CD4-positive, alpha-beta T cell treated with Interleukin-2 at 100 ng/mL for 4 hours (primary cell): ENCODE measurements at places on chromosomes 16 and 17.

GRCh38 chr17:75734674-75735294 lies 13.5 kb downstream of the ITGB4 start:
- no peak for DNase-seq

GRCh38 chr17:3763777-3764170 lies 37.2 kb downstream of the ITGAE start:
- no peak for DNase-seq

DNA sequence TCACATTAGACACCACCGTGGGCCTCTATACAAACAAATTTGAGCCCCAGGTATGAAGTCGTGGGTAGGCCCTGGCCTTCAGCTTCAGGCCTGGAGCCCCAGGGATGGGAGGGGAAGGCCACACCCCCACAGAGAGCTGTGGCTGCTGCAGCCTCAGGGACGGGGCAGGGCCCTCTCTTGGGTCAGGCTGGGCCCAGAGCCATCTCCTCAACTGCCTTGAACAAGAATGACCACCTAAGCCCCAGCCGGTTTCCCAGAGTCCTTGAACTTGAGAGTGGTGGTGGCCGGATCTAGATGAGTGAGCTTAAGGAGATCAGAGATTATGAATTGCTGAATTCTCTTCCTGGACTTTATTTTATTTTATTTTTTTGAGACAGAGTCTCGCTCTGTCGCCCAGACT lies 18.6 kb downstream of the SCNN1B start:
- DNase-seq = no peak

DNA sequence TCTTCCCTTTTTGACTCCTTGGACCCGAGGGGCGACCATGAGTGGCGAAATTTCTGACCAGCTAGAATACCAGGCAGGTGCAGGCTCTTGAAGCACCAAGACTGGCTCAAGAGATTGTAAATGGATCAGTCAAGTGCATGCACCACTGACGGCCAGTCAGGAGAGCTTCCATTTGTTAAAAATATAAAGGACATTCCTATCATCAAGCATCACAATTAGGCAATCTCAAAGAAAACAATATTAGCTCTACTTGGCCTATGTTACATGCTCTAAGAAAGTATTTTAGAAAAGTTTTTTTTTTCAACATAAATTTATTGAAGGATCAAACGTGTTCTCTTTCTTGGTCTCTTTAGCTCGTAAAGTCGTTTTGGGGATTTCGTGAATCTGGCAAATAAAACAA lies 1.5 kb upstream of the PRKCA start:
- DNase-seq = no peak

DNA sequence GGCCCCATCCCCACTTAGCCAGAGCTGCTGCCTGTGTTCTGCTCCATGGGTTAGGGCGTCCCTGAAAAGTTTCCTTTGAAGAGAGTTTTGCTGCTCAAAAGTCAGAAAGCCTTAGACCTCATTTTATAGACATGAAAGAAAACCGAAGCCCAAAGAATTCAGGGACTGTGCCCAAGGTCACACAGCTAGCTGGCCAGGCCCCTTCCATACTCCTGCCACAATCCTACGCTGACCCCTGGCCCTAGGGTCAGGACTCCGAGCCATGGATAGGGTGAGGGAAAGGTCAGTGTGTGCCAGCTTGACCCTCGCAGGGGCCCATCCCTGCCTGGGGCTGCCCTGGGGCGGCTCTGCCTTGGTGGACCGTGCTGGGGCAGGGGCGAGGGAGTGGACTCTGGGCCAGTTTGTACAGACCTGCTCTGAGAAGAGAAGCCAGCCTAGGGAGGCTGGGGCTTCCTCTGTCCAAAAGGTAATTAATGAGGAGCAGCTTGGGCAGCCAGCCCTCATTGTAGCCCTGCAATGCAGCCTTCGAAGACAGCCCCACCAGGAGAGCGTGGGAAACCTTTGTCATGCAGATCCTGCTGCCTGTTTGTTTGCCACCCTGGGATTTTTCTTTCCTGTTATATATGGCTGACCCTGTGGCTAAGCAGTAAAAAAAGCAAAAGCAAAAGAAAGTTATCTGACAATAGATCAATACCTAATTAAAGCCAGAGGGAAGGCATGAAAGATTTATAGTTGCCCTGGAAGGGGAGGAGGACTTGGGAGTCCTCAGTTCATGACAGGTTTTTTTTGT lies 37.4 kb downstream of the RHBDL3 start:
- no peak for DNase-seq

DNA sequence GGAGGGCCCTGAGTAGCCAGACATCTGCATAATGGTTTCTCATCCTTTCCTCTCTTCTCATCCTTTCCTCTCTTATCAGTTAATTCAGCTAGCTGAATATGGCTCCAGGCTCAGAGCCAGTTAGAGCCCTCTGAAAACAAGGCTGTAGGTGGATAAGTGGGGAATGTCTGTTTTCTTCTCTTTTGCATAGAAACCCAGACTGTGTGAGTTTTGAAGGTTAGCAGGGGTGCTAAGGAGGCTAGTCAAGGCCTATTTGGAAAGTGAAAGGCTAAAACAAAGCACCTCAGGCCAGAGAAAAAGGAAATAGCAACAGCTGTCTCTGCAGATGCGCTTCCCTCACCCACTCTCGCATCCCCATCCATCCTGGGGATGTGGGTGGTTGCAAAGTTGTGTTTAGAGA lies 420.9 kb downstream of the SHISA9 start:
- no peak for DNase-seq

GRCh38 chr16:30040221-30040620 lies 9.2 kb upstream of the TLCD3B start:
- no peak for DNase-seq

DNA sequence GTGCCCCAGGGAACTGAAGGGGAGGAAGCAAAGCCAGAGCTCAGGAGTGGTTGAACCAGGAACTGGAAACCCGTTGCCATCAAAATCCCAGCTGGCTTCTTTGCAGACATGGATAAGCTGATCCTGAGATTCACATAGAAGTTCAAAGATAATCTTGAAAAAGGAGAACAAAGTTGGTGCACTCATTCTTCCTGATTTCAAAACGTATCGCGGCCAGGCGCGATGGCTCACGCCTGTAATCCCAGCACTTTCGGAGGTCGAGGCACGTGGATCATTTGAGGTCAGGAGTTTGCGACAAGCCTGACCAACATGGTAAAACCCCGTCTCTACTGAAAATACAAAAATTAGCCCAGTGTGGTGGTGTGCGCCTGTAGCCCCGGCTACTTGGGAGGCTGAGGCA lies 7.1 kb downstream of the RAP1GAP2 start:
- no peak for DNase-seq

GRCh38 chr16:22369221-22369811 lies 5.1 kb downstream of the CDR2 start:
- peak; percentile 43 for DNase-seq

- DNase-seq = no peak
Observed at GRCh38 chr17:64166876-64167275, 36.9 kb upstream of the ERN1 start.

DNA sequence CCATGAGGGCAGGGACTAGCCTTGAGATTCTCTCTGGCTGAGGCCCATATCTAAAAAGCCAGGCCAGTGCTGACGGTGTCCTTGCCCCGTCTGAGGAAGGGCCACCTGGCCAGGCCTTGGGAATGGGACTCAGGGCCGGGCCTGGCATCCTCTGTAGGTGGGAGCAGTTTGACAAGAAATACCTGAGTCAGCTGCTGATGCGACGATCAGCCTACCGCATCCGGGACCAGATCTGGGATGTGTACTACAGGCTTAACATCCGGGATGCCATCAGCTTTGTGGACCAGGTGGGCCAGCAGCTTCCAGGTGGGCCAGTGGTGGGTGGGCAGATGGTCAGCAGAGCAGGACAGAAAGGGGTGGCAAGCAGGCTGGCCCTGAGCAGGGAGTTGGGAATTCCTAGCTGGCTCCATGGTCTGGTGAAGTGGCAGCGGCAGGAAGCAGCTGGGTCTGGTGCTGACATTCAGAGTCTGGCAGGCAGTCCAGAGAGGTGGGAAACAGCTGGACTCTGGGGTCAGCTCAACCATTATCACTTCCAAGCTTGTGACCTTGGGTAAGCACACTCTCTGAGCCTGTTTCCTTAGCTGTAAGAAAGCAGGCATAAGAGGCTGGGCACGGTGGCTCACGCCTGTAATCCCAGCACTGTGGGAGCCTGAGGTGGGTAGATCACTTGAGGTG lies 9.5 kb downstream of the SLC9A5 start:
- no peak for DNase-seq

GRCh38 chr17:65243838-65244625 lies 106.9 kb downstream of the RGS9 start:
- peak; percentile 2 for DNase-seq

GRCh38 chr17:82752371-82753200 lies 721 bp downstream of the TBCD start:
- DNase-seq = no peak

GRCh38 chr17:7588553-7589203 lies 1.2 kb downstream of the SOX15 start:
- DNase-seq = no peak

DNA sequence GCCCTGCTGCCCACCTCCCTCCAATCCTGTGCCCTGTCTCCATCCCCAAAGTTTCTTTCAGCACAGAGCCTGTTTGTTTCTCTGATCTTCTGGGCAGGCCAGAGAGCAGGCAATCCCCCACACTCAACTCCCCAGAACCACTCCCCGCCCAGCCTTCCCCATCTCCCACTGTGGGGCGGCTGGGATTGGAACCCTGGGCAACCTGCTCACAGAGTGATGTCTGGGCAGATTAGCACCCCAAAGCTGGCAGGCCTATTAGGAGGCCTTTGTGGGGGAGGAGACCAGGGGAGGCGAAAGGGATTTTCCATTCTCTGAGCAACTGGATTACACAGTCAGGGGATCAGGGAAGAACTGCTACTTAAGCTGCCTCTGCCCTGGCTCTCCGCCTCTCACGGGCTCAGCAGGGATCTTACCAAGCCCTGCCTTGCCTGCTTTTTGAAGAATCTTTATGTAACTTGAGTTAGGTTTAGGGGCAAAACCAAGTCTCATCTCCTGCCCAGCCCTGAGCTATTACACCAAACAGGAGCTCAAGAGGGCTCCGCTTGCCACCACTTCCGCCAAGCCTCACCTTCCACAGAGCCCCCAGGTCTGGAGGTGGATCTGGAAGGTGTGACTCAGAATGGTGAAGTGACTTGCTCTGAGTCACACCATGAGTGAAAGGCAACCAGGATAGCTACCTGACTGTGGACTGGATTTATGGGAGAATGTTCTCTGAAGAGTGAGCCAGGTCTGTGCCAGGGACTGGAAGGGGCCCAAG lies 16.0 kb upstream of the LHX1 start:
- no peak for DNase-seq

- DNase-seq = peak; percentile 43
Observed at GRCh38 chr17:28949185-28950016, 1.9 kb downstream of the PHF12 start.

DNA sequence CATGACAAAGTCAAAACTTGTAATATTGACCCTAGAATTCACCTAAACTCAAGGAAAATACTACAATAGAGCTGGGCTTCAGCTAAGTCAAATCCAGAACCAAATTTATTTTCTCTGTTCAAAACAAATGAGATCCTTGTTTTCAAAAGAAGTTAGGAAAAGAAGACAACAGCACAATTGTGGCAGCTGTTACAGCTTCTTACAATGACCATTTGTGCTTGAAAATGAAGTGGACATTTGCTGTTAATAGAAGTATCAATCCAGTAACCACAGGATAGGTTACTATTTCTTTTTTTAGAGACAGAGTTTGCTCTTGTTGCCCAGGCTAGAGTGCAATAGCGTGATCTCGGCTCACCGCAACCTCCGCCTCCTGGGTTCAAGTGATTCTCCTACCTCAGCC lies 44.4 kb downstream of the APPBP2 start:
- DNase-seq = no peak

DNA sequence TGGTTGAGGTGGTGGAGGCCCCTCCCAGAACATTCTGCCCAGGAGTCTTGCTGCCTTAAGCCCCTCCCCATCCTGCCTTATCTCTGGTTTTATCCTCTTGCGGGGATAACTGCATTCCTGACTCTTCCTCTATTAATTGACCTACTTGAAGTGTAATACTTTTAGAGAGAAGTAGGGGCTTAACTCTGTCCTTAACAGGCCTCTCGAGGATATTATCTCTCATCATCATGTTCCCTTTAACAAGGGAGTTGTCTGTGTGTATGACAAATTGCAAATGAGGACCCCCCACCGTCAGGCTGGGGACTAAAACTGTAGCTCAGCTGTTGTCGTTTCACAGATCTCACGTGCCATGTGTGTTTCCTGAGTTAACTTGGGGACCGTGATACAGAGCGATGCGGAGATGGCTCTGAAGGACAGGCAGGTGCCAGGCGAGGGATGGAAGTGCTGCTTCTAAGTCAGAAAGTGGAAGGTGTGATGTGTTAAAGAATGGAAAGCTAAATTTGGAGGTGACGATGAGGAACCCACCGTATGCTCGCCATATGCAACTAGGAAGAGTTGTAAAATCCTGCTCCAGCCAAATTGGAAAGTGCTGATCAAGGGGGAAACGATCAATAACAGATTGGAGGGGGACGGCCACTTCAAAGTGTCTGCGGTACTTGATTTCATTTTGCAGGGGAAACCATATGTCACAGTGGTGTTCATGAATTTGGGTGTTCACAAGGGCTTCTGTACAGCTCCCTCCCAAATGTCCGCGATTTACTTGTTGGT lies 106.3 kb downstream of the RPTOR start:
- DNase-seq = no peak

GRCh38 chr17:73336408-73337329 lies 24.9 kb upstream of the CDC42EP4 start:
- no peak for DNase-seq

DNA sequence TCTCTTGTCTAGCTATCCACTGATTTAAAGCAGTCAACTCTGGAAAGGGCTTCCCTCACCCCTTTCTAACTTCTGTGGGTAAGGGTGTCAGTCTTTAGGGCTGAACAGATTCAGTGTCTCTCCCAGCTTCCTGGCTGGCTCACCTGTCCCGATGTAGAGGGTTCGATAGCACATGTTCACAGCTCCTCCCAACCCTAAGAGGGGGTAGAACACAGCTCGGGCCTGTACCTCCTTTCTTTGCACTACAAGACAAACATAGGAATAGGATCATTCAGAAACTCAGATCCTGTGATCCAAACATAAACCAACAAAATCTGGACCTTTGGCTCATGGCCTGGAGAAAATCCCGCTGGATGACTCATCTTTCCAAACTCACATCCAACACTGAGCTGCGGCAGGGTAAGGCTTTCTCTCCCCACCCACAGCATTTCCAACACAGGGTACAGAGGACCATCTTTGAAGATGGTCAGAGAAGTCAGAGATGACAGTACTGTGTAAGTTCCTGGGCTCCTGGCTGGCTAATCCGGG lies 5.8 kb upstream of the DHRS13 start:
- DNase-seq = no peak

DNA sequence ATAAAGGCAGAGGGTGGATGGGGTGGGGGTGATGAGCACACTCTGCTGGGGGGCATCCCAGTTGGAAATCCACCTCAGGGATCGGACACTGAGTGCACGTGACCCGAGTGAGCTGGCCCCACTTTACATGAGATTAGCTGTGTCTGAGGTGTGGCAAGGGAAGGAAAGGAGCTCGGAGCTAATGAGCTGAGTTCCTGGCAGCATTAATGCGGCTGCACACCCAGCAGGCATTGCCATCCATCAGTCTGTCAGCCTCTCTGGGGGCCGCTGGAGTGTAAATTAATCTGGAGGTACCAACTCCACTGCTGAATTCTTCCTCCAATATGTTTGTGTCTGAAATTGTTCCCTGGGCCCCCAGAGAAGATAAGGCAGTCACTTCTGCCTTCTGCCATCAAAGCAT lies 65.5 kb downstream of the HS3ST2 start:
- DNase-seq = no peak
